Panc1 (cell line): ENCODE measurements at places on chromosomes 2 and 18.

DNA sequence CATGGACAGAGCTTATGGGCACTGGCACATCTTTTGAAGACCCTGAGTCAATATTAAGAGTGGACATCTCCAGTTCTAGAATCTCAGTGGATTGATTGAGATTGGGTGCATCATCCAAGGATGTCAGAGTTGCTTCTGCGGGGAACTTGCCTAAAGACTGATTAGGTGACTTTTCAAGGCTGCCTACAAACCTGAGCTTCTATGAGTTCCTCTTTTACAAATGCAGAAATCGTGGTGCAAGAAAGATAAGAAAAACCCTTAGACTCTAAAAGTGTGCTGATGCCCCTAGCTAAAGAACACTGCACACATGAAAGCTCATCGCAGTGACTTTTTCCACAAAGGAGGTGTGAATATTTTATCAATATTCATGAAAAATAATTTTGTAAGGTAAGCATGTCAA is 86.8 kb upstream of the NEDD4L start:
- DNase-seq: no peak

DNA sequence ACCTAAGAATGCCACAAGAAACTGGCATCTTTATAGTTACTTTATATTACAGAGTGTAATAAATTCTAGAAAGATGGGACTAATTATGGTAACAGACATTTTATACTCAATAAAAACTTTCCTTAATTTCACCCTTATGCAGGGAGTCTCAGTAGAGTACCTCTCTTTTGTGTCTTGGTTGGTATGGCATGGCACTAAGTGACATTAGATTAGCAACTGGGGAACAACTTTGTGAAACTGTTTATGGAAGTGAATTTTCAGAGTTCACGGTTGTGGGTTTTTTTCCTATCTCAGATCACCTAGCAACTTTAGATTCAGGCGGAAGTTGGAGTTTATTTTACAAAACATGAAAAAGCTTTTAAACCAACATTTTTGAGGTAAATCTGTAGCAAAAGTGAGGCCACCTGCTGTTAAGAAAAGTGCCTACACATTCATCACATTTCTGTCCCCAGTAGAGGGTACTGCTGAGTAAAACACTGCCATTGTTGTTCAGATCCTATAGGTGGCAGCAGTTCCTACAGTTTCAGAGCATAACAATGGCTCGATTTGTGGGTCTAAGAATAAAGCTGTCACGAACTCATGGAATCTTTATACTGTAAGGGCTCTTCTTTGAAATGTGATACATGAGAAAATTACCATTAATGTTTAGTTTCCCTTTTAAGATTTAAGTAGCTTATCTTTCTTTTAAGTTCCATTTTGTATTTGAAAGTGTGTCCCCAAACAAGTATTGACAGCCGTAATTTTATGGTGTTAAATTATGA is 117.6 kb downstream of the CAMKMT start:
- peak; percentile 84 for DNase-seq

- no peak for DNase-seq
Observed at GRCh38 chr2:143905587-143905986, 614.3 kb downstream of the ZEB2 start.

- no peak for DNase-seq
Observed at GRCh38 chr2:49153252-49153651, 1.1 kb downstream of the FSHR start.

DNA sequence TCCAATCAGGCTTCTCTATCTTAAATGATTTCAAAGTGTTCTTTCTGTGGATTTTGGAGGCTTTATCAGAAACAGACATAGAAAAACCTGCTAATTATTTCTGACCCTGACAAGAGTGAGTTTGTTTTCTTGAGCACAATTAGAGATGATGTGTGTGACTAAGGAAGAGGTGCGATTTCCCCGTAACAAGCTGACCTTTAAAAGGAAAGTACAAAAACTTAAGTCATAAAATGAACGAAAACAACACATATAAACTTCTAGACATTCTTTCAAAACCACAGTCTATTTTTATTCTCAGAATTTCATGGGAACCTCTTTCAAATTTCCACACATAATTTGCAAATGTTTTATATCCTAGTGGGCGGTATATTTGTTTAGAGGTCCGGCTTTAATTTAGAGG is 604.8 kb downstream of the CPS1 start:
- no peak for DNase-seq

GRCh38 chr18:78579854-78580577 is 399.6 kb upstream of the SALL3 start:
- no peak for DNase-seq

GRCh38 chr2:105824446-105824845 is 79.7 kb downstream of the NCK2 start:
- no peak for DNase-seq

DNA sequence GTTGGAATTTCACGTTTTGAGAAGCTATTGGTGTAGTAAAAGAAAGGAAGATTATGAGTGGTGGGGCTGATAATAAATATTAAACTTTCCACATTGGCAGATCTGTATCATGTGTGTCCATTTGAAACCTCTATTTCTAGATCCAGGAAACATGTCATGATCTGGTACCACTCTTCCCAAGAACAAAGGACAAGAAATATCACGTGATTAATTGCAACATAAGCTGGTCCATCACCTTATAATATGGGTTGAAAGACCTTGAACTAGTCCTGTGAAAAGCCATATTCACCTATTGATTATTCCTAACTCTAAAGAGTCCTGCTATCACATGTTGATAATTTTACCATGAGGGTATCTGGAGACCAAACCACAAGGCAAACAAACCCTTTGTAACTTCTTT is 335.3 kb upstream of the SMIM21 start:
- DNase-seq: no peak

DNA sequence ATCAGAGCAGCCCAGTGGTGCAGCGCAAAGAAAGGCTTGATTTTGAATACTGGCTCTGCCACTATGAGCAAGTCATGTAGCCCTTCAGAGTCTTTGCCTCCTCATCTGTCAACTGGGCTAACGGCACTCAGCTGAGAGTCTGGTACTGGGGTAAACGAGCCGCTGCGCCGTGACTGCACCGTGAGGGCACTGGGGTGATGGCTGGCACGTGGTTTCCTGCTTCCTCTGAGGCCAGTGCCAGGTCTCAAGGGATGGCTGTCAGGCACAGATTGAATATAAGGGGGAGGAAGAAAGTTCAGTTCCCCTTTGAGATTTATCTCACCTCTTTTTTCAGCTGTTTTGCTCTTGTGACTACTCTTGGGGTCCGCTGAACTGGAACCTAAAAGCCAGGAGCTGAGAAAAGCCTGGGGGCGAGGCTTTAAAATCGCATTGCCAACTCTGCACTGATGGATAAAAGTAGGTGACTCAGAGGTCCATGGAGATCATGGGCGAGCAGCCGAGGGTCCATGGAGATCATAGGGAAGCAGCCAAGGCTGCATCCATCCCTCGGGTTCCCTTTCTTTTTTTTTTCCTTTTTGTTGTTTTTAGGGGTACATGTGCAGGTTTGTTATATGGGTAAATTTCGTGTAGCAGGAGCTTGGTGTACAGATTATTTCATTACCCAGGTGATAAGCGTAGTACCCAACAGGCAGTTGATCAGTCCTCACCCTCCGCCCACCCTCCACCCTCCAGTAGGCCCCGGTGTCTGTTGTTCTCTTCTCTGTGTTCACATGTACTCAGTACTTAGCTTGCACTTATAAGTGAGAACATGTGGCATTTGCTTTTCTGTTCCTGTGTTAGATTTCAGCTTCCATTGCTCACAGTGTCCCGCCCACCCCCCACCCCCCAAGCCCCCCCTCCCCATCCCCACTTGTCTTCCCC is 114.3 kb downstream of the SPP2 start:
- DNase-seq: no peak

DNA sequence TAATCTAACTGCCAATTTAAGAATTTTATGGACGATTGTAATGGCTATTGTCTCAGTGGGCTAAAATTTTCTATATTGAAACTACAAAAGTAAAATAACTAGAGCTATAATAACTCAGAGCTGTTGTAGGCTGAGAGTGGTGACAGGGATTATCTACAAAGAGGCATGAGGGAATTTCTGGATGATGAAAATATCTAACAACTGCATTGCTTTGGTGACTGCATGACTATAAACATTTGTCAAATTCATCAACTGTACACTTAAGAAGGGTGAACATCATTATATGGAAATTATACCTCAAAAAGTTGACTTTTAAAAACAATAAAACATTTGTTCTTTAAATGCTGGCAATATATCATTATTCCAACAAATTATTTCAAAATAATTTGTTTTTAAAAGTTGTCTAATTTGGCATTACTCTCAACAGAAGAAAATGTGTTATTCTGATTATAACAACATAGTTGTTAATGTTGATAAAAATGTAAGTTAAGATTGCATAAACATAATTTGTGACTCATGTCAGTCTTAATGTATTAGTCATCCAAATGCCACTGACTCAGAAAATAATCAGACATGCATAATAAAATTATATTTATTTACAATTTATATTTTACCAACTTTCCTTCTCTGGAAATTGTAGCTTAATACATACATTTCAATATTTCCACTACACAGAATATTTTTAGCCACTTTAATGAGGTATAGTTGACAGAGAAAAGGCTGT is 865.1 kb upstream of the VRK2 start:
- no peak for DNase-seq
